ENCODE measurements at places on chromosomes 5 and 9. TPM values are rescaled to one million over a fixed set of nuclear protein-coding genes. Genes with fewer than 3 reads are reported as not detected.

DNA sequence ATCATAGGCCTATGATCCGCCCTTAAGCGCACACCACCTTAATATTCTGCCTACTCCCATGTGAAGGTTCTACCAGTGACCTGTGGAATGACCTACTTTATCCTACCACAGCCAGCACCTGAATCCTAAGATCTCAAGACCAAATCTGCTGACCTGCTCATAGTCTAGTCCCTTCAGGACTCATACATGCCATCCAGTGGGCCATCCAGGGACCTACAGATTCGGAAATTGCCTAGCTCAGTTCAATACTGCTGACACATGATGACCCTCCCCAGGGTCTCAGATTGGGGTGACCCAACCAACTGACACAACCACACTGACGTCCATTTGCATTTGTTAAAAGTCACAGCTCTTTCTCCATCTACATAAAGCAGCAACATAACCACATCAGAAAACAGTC, 443.8 kb upstream of the ST8SIA4 start:
- DNase-seq = no peak

- DNase-seq = no peak
Observed at GRCh38 chr5:164798110-164798509, 1292.7 kb downstream of the MAT2B start.

GRCh38 chr9:133671371-133671770, 35.2 kb downstream of the DBH start:
- DNase-seq = no peak

DNA sequence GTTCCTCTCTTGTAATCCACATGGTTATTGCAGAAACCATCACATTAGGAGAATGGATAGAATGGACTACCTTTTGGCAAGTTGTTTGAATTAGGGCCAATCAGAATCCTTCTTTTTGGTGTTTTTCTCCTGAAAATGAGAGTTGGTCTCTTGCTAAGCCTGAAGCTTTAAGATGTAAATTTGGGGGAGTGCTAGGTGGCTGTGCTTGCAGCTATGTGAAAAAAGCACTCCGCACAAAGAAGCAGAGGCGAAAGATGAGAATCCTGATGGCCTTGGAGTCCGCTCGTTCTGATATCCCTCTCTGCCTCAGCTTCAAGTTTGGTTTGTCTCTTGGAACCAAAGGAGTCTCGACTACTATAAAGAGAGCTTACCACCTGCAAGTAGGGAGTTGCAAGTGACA, 63.6 kb downstream of the INIP start:
- DNase-seq = no peak

PCDHGB2 gene
- total RNA-seq = 0.69 TPM

PRLR gene
- 0.34 TPM for total RNA-seq
